ENCODE measurements at places on chromosomes 11 and 22.

DNA sequence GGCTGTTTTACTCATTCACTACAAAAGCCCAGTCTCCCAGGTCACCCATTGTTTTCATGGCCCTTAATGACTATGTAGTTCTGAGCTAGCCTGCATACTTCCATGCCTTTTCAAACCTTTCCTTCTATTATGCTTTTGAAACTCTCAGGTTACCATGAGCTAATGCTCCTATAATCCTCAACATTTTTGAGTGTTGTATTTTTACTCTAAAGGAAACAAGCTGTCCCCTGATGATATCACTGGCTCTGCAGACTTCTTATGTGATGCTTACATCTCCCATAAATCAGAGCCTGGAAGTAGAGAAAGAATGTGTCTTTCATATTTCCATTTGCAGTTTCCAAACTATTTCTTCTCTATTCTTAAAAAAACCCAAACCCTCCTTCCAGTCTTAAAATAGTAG lies 159.0 kb upstream of the RAG2 start:
- DNase-seq, result no peak

GRCh38 chr11:105670811-105671210 lies 60.9 kb downstream of the GRIA4 start:
- DNase-seq, result no peak

DNA sequence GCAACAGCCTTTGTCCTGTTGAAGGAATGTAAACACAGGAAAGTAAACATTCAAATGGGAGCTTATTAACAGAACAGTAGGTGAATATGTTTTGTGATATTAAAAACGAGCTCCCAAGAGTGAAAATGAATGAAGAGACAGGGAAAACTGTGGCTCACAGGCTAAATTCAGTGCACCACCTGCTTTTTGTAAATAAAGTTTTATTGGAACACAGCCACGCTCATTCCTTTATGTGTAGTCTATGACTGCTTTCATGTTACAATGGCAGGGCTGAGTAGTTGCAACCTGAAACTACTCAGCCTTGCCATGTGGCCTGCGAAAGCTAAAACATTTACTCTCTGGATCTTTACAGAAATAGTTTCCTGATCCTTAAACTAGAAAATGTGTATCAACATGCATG lies 136.9 kb downstream of the MYO18B start:
- no peak for DNase-seq

- no peak for DNase-seq
These were observed 24.1 kb downstream of the NADSYN1 start for GRCh38 chr11:71476926-71477640.

DNA sequence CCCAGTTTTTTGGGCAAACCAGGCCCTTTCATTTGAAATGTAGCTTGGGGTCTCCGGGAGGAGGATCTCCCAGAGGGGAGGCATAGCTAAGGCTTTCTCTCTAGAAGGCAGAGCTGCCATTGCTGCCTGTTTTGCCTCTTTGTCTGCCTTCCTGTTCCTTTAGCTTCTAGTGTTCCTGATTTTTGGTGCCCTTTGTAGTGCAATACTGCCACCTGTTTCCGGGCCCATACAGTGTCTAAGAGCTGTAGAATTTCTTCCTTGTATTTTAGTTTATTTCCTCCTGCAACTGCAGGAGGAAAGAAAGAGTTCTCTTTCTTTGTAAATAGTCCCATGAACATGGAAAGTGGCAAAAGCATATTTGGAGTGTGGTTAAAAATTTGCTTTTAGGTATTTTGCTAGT lies 19.3 kb upstream of the GLYATL1 start:
- DNase-seq, result no peak

DNA sequence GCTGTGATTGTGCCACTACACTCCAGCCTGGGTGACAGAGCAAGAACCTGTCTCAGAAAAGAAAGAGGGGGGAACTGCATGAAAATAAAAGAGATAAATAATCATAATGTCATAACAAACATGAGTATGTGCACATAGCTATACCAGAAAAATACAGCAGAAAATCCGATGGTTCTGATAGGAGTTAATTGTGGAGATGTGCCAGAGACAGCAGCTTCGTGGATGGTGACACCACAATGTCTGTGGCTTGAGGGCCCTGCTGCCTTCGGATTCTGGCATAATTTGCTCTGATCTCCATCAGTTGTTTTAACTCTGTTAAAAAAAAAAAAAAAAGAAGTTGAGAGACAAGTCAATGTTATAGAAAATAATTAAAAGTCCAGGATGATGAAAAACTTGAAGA lies 292.2 kb upstream of the MPPED2 start:
- no peak for DNase-seq

DNA sequence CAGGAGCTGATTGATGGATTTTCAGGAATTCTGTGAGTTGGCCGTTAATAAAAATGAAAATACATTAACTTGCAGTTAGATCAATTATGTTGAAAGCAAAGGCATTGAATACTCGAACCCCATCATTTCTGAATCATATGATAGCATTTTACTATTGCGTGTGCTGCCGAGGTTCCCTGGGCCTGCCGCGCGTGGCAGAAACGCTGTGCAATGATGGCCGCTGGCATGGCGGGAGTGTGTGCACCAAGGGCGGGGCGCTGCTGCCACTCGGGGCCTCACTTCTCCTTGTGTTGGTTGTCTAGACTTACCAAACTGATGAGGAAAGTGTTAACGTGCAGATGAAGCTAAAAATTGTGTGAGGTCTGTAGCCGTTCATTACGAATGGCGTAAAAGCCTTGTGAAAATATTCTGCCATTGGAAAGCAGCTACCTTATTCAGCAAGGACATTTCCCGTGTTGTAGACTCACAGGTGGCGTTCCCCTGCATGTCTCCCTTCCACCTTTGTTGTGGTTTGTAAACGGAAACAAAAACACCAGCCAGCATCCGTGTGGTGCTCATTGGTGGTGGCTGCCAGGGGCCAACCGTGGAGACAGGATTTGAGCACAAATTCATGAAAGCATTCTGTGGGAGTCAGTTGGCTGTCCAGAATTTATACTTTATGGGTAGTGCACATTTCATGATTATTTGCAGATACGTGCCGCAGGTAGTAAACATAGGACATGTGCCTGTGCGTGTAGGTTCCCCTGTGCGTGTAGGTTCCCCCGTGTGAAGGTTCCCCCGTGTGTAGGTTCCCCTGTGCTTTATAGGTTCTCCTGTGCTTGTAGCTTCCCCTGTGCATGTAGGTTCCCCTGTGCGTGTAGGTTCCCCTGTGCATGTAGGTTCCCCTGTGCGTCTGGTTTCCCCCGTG lies 5.9 kb upstream of the GRAMD4 start:
- DNase-seq, result peak; percentile 68

GRCh38 chr22:22167791-22168189 lies 76.8 kb upstream of the VPREB1 start:
- DNase-seq, result no peak

- DNase-seq, result no peak
These were observed 7.8 kb upstream of the RTL6 start for GRCh38 chr22:44505796-44506354.

- no peak for DNase-seq
These were observed 613.5 kb downstream of the SOX6 start for GRCh38 chr11:15742626-15743519.

DNA sequence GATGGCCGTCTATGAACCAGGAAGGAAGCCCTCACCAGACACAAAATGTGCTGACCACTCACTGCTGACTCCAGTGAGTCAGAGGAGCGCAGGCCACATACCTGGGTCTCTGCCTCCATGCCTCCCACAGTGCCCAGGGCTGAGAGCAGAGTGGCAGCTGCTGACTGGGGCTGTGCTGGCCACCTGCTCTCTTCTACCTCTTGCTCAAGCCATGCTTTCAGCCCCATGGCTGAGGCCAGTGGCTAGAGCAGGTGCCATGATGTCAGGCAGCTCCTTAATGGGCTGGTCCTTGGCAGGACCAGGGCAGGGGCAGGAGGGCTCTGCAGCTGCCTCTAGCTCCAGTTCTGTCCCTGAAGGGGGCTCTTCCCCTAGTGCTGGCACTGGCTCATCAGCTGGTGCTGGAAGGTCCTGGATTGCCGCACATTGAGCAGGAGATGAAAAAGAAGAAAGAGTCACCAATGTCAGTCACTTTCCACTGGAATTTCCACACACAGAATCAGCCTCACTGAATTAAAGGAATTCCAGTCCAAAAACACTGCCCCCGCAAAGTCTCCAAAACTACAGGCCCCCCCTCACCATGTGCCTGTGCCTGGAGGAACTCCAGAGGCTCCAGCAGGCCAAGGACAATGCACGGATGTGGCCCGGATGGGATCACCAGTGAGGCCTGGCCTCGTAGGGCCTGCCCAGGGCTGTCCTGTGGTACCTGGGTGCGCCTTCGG lies 86.4 kb downstream of the GGTLC2 start:
- no peak for DNase-seq

- DNase-seq, result no peak
These were observed 16.5 kb downstream of the PPP2R1B start for GRCh38 chr11:111749646-111750045.

DNA sequence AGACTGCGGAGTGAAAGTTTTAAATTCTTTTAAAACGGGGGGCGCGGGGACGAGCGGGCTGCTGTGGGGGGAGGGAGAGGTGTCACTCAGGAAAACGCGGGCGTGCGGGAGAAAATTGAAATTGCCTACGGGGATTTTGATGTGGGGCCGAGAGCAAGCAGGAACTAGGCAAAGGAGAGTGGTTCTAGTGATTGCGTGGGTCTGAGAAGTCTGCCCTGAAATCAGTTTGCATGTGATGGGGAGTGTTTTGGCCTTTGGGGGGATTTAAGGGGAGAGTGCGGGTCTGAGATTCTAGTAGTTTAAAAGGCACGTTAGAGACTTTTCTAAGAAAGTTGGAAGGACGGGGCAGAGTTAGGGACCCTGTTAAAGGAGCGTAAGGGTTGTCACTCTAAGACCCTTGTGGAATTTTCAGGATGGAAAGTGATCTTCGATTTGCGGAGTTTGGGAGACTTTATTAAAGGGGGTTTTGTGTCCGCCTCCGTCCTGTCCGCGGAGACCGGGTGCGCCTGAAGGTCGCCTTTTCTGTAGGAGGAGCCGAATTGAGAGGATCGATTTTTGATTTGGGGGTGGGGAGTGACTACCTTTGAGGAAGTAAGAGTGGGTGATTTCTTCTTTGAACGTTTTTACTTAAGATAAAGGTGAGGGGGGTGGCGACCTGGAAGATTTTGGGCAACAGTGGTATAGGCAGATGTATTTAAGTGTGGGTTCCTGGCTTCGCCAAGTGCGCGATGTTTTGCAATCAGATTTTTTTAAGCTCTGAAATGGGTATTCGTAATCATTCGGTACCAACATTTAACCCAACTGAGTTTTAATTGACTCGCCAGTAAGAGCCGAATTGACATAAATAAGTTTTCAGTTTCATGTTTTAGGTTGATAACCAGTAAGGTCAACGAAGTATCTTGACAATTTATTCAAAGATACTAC lies 1.1 kb downstream of the EED start:
- DNase-seq, result peak; percentile 43

GRCh38 chr11:126341760-126342161 lies 13.7 kb upstream of the ST3GAL4 start:
- DNase-seq, result no peak

GRCh38 chr11:32312865-32313403 lies 122.4 kb downstream of the WT1 start:
- peak; percentile 46 for DNase-seq

DNA sequence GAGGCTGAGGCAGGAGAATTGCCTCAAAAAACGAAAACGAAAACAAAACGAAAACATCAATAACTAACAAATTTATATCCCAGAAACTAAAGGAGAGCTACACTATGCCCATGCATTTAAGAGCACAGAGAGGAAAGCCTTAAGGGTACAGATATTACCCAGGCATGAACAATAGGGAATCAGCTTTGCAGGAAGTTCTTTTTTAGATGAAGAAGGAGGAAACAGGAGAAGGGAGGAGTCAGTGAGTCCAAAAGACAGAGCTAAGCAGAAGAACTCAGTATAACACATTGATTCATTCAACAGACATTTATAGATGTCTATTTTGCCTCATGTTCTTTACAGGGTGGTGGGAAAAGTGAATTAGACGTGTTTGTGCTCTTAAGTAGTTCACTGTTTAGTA lies 8.3 kb downstream of the MRPL17 start:
- DNase-seq, result no peak

- no peak for DNase-seq
These were observed 27.4 kb upstream of the SYT8 start for GRCh38 chr11:1807264-1807995.

DNA sequence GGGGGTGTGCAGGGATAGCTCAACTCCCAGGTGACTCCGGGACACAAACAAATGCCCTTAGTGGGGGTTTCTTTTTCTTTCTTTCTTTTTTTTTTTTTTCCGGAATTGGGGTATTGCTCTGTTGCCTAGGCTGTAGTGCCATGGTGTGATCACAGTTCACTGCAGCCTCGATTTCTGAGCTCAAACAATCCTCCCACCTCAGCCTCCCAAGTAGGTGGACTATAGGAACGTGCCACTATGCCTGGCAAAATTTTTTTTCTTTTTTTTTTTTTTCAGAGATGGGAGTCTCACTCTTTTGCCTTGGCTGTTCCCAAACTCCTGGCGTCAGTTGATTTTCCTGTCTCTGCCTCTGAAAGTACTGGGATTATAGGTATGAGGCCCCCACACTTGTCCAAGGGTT lies 13.8 kb upstream of the ZNF280A start:
- DNase-seq, result no peak

GRCh38 chr11:3099178-3099577 lies 42.0 kb upstream of the CARS1 start:
- DNase-seq, result no peak

DNA sequence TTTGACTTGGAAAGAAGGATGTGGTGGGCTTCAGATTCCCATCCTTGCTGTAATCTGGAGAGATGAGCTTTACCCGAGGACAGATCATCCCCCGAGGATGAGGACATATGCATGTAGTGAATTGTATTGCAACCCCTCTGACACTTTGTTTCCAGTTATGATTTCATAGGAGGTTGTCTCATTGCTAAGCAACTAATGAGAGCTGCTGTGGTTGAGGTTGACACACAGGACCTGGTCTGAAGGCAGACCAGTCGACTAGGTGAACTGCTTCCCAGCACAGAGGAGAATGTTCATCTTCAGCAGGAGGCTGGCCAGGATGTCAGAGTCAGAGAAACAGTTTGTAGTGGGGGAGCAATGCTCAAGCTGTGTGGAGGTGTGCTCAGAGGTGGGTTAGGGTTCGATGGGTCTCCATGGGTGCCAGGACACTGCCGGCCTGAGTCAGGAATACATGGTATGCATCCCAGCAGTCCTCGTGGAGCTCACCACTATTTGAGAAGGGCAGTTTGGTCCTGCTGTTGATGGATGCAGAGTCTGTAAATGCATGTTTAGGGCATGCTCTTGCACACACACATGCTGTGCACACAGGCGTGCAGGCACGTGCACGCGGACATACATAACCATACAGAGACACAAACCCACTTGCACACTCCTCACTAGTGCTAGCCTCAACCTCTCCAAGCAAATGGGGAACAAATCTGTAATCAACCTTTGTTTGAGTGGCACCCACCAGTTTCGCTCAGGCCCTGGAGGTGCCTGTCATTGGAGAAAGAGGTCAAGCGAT lies 153.7 kb downstream of the TBC1D22A start:
- DNase-seq, result no peak

- DNase-seq, result no peak
These were observed 159.9 kb downstream of the CCDC34 start for GRCh38 chr11:27203077-27203647.

GRCh38 chr11:112219476-112220232 lies 6.6 kb upstream of the PTS start:
- DNase-seq, result no peak

- no peak for DNase-seq
These were observed 15.5 kb downstream of the KIAA0930 start for GRCh38 chr22:45224988-45225731.
